H4 (cell line): ENCODE measurements at places on chromosomes 12 and 14. TPM values are rescaled to one million over a fixed set of nuclear protein-coding genes. Genes with fewer than 3 reads are reported as not detected.

DIO3 gene
- not detected in 2 replicates for total RNA-seq

KRT75 gene
- total RNA-seq: 0.12 TPM in 1 of 2 replicates, not detected in the other

DTX1 gene
- 1.3 and 2.8 TPM in 2 replicates for total RNA-seq

C12orf54 gene
- not detected in 2 replicates for total RNA-seq

STYX gene
- 7.2 and 10.5 TPM in 2 replicates for total RNA-seq

TTLL5 gene
- 10.5 and 16.1 TPM in 2 replicates for total RNA-seq

KRT73 gene
- total RNA-seq: not detected in 2 replicates

- no peak for DNase-seq
Observed at GRCh38 chr12:2642176-2642892, 152.4 kb upstream of the FKBP4 start.

DNA sequence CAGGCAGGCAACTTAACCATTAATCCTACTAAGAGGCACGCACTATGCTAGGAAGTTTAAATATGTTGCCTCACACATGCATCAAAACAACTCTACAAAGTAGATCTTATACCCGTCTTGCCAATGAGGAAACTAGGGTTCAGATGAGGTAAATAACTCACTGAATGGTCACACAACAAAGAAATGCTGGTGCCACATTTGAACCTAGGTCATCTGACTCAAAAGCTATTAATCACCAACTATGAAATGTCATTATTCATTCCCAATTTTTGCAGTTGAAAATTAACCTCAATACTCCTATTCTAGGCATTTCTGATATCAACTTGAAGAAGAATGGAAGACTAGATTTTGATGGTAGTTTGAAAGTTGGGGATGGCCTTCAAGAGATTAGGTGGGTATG is 2.8 kb upstream of the PYROXD1 start:
- DNase-seq: no peak

DNA sequence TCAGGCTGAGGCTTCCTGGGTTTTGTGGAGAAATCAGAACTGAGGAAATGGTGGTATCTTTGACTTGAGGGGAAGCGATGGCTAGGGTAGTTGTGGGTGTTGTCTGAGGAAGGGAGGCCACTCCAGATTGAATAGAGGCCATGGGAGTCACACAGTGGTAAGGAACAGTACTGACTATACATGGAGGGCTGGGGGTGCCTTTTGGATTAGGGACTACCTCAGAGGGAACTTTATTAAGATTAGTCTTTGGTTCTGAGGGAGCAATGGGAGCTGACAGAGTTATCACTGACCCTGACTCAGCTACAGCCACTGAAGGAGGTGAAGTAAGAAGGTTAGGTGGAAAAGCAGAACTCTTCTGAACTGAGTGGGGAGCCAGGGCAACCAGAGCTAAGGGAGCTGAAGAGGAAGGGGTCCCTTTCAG is 4.4 kb downstream of the NACA start:
- DNase-seq: no peak

DNA sequence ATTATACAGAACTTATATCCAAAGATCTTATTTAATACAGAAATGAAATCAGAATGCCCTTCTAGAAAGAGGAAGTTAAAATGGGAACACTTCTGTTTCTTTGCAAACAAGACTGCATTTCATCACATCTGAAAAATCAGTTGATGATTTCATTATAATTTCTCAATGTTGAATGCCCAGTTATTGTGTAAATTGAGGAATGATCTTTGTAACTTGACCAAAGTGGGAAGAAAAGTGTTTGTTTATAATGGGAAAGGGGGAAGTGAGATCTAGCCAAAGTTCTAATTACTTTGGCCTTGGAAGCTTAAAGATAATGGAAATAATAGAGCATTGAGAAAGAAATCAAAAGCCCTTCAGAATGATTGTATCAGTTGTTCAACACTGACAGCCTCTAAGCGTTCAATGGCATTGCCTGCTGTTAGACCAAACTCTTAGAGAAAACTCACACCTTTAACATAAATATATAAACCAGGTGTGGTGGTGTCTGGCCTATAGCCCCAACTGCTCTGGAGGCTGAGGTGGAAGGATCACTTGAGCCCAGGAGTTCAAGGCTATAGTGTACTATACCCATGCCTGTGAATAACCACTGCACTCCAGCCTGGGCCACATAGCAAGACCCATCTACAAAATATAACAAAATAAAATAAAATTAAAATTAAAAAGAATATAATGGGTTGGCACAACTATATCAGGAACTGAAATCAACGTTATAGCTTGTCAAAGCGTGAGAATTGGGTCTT is 9.9 kb upstream of the LYZ start:
- DNase-seq: no peak

- DNase-seq: no peak
Observed at GRCh38 chr12:46617167-46617566, 208.6 kb downstream of the SLC38A4 start.

DNA sequence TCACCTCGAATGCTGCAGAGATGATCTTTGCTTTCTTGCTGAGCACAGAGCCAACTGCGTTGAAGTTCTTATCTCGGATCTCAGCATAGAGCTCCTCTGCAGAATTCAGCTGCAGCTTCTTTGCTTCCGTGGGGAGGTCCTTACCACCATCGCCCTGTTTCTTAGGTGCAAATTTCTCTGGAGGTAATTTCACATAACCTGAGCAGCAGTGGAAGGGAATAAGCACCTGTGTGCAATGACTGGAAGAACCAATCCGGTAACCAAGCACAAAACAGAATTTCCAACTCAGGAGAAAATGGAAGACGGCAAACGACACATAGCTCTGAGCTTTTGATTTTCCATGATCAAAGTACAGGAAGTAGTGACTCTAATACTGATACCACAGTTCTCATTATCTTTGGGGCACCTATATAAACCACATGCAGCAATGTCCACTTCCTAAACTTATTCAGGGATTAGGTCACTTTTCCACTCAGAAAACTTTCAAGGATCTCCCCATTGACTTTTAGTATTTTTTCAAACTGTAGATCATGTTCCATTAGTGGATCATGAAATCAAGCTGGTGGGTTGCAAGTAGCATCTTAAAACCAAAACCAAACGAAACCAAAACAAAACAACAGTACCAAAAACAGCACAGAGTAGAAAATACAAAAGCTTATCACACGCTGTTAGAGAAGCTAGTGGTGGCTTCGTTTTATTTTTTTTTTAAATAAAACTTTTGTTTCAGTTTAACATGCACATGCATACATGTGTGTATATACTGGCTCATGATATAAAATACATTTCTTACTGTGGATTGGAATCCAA is 18.9 kb upstream of the DIABLO start:
- DNase-seq: no peak

DNA sequence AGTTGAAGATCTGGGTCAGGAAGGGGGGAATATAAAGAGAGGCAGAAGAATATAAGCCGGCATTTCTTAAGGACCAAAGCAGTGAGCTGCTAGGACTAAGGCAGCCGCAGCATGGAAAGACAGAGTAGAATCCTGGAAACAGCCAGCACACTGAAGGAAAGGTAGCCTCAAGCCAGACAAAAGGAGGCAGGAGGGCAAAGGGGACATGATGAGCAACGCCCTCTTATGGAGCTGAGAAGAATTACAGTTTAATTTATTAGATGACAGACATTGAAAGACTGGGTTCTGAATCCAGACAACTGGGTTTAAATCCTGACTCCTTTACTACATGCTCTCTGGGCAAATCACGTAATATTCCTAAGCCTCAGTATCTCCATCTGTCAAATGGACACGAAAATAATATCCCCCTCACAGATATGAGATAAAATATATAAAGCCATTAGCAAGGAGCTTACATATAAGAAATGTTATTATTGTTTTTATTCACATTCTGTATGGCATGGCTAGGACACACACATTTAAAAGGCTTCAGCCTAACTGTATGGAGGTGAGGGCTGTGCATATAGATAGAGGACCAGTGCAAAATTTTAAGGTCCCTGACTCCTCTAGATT is 8.1 kb upstream of the PCED1B start:
- DNase-seq: peak; percentile 52

DNA sequence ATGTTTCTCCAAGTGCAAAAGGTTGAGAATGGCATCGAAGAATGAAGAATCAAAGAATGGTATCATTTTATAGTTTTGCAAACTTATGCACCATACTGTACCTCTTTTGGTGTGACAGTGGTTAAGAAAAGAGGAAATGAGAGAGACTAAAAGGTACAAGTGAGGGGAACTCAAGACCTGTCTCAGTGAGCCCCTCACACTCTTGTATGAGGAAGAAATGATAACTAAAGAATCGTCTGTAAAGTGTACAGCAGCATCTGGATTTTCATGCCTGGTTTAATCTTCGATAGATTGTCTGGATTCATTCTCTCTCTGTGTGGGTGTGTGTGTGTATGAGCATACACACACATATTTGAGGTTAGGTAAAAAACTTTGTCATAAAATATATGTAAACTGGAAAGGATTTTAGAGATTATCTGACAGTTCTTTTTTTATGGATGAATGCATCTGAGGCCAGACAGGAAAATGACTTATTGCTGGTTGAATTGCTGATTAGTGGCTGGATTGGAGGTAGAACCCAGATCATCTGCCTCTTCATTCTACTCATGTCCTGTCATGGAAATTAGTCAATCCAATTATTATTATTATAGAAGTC is 16.0 kb upstream of the SLC38A2 start:
- DNase-seq: no peak

DNA sequence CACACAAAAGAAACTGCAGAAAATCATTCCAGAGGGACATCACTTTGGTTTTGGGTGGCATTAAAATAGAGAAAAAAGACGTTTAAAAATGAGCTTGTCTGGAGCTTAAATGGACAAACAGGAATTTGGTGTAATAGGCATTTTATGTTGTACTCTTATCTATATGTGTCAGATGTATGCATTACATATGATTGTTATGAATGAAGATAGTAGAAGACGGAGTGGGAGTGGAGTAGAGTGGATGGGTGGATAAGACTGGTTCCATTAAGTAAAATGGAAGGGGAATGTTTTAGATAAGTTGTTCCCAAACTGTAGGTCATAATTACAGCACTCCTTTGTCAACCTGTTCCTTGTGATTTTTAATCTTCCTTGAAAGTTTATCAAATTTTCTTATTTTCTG is 1.9 kb downstream of the CCDC91 start:
- no peak for DNase-seq

- DNase-seq: no peak
Observed at GRCh38 chr12:111046896-111047295, 126.5 kb upstream of the MYL2 start.

- no peak for DNase-seq
Observed at GRCh38 chr12:2111826-2112225, 59.0 kb downstream of the CACNA1C start.

DNA sequence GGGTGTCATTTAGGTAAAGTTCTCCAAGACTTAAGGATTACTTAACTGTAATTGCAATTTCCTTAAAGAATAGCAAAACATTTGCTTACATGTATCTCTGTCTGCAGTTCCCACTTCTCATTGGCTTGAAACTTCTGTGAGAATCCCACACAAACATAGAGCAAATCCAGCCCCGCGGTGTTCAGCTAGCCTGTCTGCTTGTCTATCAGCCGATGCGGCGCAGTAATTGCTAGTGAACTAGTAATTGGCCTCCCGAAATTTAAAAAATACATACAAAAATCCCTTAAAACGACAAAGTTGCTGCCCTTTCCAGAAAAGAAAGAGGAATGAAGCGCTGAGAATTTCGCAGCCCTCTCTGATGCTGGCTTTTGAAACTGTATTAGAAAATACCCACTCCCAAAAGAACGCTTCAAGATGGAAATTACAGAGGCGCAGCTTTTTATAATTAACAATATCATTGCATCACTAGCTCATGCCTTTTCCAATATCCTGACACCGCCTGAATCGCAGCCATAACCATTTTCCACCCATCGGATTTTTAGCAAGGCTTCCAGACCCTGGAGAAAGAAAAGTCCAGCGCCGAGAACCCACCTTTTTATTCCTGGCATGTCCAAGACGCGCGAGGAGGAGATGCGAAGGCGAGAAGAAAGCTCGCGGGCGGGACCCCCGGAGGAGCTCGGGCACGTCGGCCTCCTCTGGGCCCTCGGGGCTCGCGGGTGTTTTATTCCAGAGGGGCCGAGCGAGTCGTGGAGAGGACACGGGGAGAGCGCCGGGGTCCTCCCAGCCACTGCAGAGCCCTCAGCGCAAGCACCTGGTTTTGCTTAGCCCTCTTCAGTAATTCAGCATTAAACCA is 646 bp downstream of the FBLN5 start:
- no peak for DNase-seq

GRCh38 chr12:131872154-131873051 is 22.0 kb upstream of the ULK1 start:
- DNase-seq: peak; percentile 72

DNA sequence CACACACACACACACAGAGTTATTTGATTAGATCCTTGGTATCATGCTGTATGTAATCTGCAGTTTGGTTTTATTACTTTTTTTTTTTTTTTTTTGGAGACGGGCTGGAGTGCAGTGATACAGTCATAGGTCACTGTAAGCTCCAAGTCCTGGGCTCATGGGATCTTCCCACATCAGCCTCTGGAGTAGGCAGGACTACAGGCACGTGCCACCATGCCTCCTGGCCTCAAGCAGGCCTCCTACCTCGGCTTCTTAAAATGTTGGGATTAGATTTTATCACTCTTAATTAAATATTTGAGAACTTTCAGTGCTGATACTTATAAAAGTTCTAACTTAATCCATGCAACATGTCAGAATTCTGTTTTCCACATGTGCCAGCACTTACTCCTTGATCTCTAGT is 31.3 kb upstream of the PSEN1 start:
- no peak for DNase-seq

DNA sequence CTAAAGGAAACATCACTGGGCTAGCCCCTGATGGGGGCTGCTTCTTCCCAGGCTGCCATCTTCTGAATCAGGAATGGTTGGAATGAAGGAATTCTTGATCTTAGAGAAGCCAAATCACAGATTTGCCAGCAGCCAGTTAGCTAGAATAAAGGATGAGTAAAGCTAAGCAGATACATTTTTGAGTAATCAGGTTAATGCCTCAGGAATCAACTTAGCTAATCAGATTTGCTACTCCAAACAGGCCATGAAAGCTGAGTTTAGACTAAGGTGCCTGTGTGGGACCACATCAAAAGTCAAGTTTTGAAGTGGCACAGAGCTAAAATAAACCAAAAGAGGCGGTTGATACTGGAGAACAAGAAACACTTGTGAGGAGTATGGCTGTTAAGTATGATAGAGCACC is 28.8 kb upstream of the LMO3 start:
- no peak for DNase-seq

- no peak for DNase-seq
Observed at GRCh38 chr12:91575630-91576029, 393.0 kb upstream of the DCN start.

DNA sequence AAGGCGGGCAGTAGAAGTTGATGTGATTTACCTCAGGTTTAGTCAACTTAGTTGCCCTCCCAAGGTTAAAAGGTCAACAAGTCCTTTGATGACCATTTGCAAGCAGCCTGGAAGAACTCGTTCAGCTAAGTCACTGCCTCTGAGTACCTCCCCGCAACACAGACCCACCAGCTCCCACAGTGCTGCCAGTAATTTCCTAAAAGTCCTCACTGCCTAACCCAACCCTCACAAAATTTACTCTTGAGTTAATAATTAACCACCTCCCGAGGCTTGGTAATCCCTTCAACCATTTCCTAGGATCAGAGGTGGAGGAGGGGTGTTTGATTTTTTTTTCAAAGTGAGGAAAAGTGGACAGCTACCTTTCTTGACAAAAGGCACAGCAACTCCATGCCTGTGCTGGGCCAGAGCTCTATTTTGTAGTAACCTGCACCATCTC is 55.8 kb downstream of the MAP3K9 start:
- DNase-seq: no peak
